Brain microvascular endothelial cell (primary cell): ENCODE measurements at places on chromosomes 5 and 9.
A peak's percentile ranks its signal among the peaks of the same experiment; 100 is the strongest.

GRCh38 chr5:171484460-171484899 is 65.0 kb downstream of the FGF18 start:
- DNase-seq, result peak; percentile 6

DNA sequence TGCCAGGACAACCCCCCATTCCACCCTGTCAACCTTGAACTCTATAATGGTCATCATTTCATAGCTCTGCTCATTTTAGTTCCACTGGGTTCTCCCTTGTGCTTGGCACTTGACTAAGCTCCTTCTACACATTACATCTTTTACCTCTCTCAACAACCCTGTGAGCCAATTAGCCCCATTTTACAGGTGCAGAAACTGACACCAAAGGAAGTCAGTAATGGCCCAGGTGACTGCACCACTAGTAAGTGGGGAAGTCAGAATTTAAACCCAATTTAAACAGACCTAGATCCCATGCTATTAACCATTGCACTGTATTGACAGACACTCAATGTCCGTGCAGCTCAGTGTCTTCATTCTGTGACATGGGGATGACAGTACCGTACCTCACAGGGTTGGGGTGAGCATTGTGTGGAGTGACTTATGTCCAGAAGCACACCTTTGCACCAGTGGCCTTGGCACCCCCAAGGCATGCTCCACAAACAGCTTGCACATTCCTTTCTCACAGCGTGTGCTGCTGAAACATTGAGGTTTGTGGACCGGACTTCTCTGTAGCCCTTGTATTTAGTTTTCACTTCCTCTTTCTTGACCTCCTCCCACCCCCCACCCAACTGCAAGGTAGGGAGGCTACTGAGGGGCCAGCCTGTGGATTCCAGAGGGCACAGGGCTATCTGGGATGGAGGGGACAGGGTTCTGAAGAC is 23.1 kb downstream of the IRF1 start:
- no peak for DNase-seq

- no peak for DNase-seq
Measured at GRCh38 chr9:136854842-136855460, 2.8 kb downstream of the MAMDC4 start.

DNA sequence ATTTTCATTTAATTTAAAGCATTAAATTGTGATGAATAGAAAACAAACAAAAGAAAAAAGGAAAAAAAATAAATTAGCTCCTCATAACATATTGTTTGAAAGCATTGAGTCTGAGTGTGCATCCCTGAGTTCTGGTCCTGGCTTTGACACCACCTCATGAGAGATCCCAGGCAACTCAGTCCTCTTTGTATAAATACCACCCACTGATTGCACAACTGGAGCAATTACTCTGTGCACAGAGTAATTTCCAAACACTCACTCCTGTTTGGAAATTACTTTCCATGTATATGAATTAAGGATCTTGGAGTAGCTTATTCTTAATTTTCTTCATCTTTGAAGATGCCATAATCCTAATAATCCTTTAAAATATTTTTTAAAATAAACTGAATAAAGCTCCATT is 59.4 kb upstream of the C5orf46 start:
- DNase-seq, result no peak

DNA sequence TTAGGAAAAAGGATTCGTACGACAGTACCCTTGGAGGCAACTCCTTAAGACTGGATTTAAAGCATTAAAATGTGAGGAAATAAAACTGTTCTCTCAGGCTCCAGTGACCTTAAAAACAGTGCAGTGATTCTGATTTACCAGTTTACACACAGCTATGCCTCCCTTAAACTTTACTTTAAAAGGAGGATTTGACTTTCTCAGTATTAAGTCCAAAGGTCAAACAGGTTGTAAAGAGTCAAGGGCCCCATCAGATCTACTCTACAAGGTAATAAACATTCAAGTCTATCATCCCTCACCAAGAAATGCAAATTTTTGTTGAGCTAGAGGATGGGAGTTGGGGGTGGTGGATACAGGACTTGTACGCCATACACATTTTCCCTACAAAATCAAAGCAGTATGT is 75.2 kb downstream of the ELAVL2 start:
- DNase-seq, result no peak
